Stimulated activated CD4-positive, alpha-beta T cell treated with anti-CD3 and anti-CD28 coated beads, Interleukin-15, amount 100 ng/mL, for 1 hour (primary cell): ENCODE measurements at places on chromosomes 6 and 20.

GRCh38 chr6:90885611-90886056, 298.8 kb upstream of the MAP3K7 start:
- DNase-seq, result no peak

GRCh38 chr20:21280522-21281016, 22.6 kb upstream of the XRN2 start:
- no peak for DNase-seq

DNA sequence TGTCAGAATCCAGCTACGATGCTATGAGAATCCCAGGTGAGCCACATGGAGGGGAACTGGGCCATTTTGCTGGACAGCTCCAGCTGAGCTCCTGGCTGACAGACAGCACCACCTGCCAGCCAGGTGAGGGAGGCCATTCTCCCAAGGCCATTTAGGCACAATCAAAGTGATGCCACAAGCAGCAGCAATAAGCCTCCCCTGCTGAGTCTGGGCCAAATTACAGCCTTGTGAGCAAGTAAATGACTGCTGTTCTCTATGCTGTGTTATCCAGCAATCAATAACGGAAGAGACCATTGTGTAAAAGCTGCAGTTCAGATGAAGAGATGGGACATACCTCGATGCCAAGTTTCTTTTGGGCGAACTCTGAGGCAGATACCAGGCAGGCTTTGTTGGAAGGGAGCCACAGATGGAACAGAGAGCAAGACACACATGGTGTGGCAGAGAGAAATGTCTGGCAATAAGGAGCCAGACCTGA, 14.0 kb upstream of the SCGN start:
- DNase-seq, result no peak

GRCh38 chr6:169794317-169795055, 43.1 kb downstream of the ERMARD start:
- DNase-seq, result no peak

DNA sequence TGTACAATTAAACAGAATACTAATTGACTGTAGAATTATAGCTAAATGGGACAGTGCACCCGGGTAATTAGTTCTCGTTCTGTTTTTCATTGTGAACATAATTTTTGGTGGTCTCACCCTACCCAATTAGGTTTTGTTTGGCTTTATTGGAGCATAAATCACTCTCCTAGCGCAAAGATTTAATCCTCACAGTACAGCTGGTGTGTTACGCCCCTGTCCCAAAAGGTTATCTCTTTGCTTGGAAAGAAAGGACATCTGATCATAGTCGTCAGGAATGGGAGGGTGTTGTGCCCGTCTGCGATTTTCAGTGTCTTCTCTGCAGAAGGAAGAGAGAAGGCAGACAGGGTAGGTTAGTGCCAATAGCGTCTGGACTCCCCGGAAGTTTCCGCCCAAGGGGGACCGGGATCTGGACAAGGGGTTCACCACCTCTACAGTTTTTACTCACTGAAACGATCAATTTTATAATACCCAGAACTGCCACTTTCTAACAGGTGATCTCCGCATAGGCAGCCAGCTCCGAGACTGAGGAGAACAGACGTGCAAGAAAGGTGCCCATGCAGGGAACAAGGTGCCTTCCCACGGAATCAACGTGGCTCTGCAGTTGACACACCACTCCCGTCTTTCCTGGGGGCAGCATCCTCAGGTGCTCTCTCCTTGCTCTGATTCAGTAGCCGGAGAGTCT, 617.4 kb upstream of the CDH4 start:
- no peak for DNase-seq

- DNase-seq, result no peak
Measured at GRCh38 chr20:4929686-4930397, 71.5 kb downstream of the SLC23A2 start.

GRCh38 chr6:12545619-12546409, 170.8 kb upstream of the PHACTR1 start:
- no peak for DNase-seq

DNA sequence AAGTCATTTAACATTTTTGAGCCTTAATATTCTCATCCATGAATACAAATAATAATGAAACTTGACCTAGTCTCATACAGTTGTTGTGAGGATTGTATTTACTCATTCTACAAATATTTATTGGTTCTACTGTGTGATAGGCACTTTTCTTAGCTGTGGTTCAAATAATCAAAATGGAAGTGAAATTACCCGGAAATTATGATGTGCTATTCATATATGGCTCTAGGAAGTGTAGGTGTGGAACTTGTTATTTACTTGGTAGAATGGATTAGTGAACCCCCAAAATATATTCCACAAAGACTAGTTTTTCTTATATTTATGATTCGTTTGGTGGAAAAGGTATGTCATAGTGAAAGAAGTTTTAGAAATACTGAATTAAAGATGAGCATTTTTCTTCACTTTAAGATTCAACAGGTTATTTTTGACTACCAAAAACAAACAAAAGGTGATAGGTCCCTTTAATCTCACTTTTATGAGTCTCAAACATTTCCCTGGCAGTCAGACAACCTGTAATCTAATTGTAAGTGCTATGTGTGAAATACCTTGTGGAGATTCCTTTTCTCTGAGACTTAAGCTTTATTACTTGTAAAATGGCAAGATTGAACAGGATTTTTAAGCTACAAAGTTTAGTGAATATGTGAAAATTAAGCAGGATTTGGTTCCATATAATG, 77.8 kb downstream of the STXBP5 start:
- no peak for DNase-seq
